Stimulated activated CD4-positive, alpha-beta T cell treated with anti-CD3 and anti-CD28 coated beads, Interleukin-1b, Interleukin-23, amount 100 ng/mL, for 1 hour (primary cell): ENCODE measurements at places on chromosomes 4 and X.

DNA sequence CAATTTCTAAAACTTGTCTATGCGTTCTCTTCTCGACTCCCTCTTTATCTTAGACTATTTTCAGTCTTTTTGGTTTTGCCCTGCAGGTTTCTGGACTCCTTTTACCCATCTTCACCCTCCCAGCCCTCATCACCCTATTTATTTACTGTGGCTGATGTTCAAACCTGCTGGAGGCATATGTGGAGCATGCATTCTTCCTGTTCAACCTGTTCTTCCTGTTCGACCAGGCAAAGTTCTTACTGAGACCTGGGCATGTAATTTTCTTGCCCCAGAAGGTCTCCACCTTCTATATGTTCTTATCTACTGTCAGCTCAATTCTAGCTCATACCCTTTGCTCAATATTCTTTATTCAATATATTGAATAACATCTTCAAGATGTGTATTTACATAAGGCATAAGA is 69.4 kb upstream of the AGA start:
- DNase-seq: no peak

- DNase-seq: no peak
Measured at GRCh38 chr4:125837493-125838201, 522.9 kb downstream of the FAT4 start.

GRCh38 chr4:78308517-78308916 is 243.1 kb upstream of the ANXA3 start:
- DNase-seq: no peak

DNA sequence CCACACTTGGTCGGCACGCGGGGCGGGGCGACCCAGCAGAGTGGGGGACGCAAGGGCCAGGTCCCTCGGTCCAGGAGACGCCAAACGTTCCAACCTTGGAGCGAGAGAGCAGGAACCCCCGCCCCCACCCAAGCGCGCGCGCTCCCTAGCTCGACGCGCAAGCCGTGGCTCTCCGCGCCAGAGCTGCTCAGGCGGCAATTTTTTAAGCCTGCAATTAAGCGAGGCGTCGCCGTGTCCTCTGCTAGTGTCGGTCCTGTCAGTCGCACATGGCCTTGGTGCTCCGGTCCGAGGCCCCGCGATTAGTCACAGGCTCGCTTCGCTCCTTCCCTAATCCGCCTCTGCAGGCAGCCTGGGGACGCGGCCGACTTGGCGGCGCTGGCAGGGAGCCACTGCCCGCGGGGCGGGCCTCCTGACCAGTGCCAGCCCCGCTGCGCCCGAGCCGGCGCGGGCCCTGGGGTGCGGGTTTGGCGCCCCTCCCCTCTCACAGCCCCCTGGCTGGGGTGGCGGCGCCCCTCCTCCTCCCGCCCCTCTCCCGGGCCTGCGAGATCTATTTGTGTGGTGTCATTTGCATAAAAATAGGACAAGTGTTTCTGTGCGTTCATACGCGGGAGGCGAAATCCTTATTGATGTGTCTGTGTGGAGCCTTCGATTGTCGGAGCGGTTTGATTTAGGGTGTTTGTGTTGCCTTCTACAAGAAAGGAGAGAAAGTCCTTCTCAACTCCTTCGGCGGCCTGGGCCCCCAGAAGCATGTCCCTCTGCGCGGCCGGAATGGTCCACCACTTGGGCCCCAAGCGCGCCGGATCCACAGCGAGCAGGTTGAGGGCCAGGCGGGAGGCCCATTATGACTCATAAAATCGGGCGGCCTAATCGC is 9.8 kb upstream of the BCOR start:
- DNase-seq: no peak

GRCh38 chr4:7168106-7168505 is 24.2 kb upstream of the SORCS2 start:
- DNase-seq: no peak

DNA sequence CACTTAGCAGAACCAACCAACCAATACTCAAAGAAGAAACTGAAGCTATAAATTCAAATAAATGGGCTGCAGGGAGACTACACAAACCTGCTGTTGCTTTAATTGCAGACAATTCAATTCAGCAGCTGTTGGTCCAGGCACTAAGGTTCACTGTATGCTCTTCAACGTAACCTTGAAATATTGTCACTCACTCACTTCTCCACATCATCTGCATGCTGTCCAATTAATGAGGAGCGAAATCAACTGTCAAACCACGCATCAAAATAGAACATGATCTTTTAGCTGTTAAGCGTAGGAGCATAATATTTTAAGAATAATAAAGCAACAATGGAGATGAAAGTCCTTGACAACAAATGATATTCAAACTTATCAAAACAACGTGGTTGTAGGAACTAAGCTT is 17.0 kb downstream of the ENOX2 start:
- DNase-seq: no peak
